ENCODE measurements at places on chromosomes 4 and X.

GRCh38 chr4:188949596-188949995 is 810.4 kb downstream of the TRIML1 start:
- no peak for DNase-seq

- no peak for DNase-seq
Measured at GRCh38 chr4:54187148-54187547, 41.9 kb upstream of the PDGFRA start.

- DNase-seq = no peak
Measured at GRCh38 chr4:163343604-163344146, at the start of gene NPY5R. Gene NPY5R, plus strand, starts transcription at chr4:163343892. Its CDS starts 6,382 bp downstream, at chr4:163350274.

- peak; percentile 44 for DNase-seq
Measured at GRCh38 chr4:37562592-37562991, 123.6 kb downstream of the RELL1 start.

DNA sequence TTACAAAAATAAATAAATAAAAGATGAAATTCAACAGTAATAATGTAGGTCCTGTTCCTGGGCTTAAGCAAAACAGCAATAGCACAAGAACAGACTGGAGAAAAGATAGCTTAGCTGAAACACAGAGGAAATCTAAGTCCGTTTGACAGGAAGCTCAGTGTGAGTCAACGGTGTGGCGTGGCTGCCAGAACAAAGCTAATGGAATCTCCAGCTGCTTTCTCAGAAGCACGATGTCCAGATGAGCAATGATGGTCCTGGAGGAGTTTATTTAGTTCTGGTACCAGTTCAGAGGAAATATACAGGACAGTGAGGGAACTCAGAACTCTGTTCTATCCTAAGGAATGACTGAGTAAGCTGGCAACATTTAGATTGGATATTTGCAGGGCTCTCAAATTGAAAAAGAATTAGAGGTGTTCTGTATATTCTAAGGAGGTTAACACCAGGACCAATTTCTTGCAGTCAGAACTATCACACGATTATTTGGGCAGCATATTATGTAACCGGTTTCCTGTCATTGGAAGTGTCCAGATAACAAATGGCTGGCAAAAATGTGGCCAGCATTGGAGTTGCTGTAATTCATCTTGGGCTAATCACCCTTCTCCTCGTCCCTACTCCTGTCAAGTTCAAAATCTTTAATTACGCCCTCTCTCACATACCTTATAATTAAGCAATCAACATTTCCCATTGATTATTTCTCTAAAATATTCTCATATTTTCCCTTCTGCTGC is 12.7 kb downstream of the GAB3 start:
- DNase-seq = peak; percentile 73

DNA sequence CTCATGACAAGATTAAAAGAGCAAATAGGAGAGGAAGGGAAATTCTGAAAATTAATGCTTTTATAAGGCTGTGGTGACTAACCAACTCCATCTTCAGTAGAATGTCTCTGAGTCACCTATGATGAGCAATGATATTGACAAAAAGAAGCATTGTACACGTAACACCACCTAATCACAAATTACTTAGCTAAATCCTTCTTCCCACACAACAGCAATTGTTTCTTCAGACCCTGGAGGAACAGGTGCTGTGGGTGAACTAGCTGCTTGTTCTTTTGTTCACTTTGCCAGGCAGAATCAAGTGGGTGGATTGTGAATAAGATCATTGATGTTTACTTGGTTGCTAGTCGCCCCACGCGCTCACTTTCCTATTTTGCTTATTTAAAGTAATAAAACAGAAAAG is 315.5 kb downstream of the CAMK2D start:
- peak; percentile 35 for DNase-seq

- DNase-seq = no peak
Measured at GRCh38 chr4:153246446-153247115, 42.3 kb downstream of the TRIM2 start.

DNA sequence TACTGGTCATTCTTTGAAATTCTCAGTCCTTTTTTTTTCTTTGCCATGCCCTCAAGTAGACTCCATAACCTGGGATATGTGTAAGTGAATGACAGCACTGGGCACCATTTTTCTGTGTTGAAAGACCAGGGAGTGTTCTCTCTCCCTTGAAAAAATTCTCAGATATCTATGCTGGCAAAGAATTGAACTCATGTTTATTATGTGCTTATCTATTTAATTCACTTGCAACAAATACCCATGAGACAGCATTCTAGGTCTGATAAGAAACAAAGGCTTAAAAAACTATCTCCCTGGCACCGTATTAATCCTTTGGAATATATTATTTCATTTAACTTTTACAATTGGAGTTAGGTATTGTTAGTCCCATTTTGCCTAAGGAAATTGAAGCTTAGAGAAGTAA is 36.7 kb downstream of the LARP7 start:
- no peak for DNase-seq

GRCh38 chr4:10082459-10083272 is 33.9 kb downstream of the WDR1 start:
- no peak for DNase-seq

GRCh38 chr4:14878681-14879080 is 123.6 kb upstream of the CPEB2 start:
- DNase-seq = no peak

DNA sequence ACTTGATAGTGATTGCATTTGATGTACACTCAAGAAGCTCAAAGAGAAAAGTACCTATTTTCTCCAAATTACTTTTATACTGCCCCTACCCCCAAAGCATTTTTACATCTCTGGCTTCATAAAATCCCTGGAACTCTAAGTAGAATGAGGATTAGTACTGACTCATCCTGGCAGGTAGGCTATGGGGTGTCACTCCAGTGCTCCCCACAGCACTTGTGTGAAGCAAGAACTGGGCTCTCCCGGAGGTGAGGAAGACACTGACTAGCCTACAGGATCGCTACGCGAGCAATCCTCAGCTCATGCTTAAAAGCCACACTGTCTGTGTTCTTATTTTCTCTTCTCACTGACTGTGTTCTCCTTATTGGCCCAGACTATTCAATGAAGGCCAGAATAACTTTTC is 90.4 kb upstream of the NDP start:
- DNase-seq = no peak

DNA sequence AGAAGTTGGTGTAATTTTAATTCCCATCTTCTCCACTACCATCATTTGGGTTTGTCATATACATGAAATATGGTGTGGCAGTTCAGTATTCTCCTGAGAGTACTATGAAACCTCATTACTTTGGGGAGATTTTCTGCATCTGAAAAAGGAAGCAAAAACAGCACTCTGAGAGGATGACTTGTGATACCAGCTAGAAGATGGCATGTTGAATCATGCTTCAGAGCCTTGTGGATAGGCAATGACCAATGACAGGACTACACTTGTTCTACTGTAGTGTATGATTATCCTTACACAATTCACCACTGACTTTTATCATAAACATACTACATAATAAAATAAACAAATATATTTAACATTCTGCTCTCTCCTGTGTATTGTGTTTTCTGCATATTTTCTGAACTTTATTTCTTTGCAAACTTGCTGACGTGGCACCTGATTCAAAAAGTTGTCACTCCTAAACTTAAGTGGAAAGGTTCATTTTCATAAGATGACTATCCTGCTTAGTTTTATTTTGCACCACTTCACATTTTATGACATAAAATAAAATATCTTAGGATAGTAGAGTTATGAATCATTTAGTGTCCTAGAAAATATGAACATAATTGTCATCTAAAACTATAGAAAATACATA is 991.3 kb downstream of the FSTL5 start:
- no peak for DNase-seq

GRCh38 chrX:18579495-18579894 is 92.4 kb downstream of the RS1 start:
- no peak for DNase-seq

DNA sequence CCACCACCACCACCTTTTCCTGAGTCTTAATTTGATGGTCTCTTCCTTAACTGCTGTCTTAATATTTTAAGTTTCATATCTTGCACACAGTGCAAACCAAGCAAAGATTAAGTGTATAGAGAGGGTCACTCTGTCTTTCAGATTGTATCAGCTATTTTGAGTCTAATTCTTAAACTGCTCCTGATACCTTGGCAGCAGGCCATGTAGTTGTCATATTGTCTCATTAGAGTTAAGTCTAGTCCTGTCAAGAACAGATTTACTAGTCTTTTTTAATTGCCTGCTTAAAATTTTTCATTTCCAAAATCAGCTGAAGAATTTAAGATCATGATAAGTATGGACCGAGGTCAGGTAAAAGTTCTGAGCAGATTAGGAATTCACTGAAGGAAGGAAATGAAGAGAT is 51.5 kb downstream of the FHIP1A start:
- DNase-seq = no peak

GRCh38 chr4:26941951-26942350 is 81.3 kb downstream of the STIM2 start:
- no peak for DNase-seq

DNA sequence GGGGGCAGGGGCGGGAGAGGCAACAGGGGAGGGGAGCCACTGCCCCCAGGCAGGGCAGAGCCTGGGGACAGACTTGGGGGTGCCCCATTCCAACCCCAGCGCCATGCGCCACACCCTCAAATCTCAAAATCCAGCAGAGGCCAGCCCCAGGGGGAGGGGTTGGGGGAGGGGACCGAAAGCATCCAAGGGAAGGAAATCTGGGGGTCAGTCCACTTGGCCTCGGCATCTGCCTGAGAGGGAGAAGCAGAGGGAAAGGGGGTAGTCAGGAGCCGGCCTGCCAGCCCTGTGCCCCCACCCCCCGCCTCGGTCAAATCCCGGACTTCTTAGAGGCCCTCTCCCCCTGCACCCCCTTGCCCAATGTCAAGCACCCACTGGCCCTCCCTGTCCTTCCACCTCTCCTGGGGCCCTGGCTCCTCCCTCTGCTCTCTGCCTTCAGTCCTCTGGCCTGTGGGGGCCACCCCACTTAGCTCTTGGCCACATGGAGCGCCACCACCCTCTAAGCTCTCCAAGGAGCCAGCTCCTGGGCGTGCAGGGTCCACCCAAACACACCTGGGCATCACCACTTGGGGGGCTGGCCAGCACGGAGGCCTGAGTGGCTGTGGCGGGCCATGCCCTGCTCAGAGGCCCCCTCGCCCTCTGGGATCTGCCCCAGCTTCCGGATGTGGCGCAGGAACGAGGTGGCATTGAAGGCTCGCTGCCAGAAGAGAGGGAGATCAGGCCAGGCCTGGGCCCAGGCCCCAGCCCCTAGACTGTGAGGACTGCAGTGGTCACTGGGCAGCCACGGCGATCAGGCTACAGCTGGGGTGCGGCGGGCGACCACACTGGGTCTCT is 3.5 kb downstream of the PNCK start:
- no peak for DNase-seq

GRCh38 chrX:111349934-111350333 is 62.1 kb downstream of the DCX start:
- DNase-seq = no peak

DNA sequence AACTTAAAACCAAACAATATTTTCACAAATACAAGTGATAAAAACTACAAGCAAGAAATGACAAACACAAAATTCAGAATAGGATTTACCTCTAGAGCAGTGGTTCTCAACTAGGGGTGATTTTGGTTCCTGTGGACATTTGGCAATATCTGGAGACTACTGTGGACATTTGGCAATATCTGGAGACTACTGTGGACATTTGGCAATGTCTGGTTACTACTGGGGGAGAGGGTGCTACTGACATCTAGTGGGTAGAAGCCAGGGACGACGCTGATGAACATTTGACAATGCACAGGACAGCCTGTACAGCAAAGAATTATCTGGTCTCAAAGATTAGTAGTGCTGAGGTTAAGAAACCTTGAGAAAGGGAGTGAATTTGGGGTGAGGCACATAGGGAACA is 169.8 kb downstream of the CLCN4 start:
- peak; percentile 36 for DNase-seq

- DNase-seq = no peak
Measured at GRCh38 chr4:152935143-152935542, 980 bp upstream of the FHDC1 start.

DNA sequence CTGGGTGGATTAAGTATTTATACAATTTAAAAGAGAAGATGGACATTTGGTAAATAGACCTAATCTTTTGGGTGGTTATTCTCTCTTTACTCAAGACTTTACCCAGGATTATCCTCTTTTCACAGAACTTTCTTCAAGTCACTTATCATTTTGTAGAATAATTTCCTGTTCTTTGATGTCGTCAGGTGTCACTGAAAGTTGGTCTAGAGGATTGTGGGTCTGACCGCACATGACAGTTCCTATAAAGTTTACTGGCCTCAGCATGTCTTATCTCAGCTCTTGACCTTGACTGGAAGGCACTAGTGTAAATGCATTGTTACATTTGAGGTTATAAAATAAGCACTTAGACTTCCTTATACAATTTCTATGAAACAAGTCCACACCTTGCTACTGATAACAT is 139.9 kb upstream of the SLC4A4 start:
- DNase-seq = no peak

- no peak for DNase-seq
Measured at GRCh38 chr4:87120010-87120409, 100.4 kb downstream of the KLHL8 start.

GRCh38 chr4:78667764-78668163 is 108.4 kb upstream of the BMP2K start:
- DNase-seq = no peak

DNA sequence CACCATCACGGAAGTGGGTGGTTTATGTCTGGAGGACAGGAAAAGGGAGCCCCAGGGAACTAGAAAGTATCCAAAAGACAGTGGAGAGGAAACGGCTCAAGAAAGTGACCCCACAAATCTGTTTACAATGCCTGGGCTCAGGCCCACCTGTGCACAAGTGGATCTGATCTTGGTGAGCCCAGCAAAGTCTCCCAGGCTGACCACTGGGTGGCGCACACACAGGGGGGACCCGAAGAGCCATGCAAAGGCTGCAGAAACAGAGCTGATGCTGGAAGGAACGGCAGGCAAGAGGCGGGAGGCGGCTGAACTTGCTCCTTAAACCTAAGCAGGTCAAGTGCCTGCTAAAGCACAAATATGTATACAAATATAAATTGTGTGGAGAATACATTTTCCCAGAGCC is 9.6 kb downstream of the HAUS7 start:
- peak; percentile 41 for DNase-seq

- DNase-seq = no peak
Measured at GRCh38 chr4:170497689-170498088, 407.9 kb upstream of the AADAT start.

GRCh38 chr4:84032372-84032771 is 466.7 kb downstream of the NKX6-1 start:
- DNase-seq = no peak

DNA sequence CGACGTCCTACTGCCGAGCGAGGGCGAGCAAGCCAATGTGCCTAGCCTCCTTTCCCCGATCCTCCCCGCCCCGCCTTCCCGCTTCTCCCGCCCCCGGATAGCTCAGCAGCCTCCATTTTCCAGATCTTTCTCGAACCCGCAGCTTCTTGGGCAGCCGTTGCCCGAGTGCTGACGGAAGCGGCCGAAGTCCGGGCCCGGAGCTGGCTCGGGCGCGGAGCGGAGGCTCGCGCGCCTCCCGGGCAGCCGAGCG is 172 bp upstream of the HSPA4L start:
- DNase-seq = peak; percentile 84

All from Daoy (cell line).